Effector memory CD8-positive, alpha-beta T cell (primary cell): ENCODE measurements at places on chromosomes 7 and 10.

GRCh38 chr10:17190602-17191001 lies 10.9 kb downstream of the TRDMT1 start:
- H3K36me3 ChIP-seq, result no peaks in the 10 kb centered on the region
- H3K4me1 ChIP-seq, result peaks cover 18% of the 10 kb centered on the region
- DNase-seq, result no peak
- no peaks in the 10 kb centered on the region for H3K27me3 ChIP-seq
- H3K27ac ChIP-seq, result no peak overlapping the region
- no peak overlapping the region for H3K4me3 ChIP-seq

DNA sequence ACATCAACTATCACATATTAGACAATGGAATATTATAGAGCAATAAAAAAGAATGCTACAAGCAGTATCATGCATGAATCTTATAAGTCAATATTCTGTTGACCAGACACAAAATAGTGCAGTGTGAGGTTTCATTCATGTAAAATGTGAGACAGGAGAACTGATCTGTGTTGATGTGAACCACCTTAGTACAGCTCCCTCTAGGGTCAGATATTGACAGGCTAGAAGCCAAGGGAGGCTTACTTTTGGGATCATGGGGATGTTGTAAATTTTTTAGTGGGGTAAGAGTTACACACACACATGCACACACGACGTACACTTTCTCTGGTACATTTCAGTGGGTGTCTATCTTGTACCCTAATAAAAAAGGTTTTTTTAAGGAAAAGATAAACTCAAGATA lies 231.6 kb upstream of the FOXK1 start:
- H3K27ac ChIP-seq, result no peak overlapping the region
- DNase-seq, result no peak
- H3K36me3 ChIP-seq, result no peaks in the 10 kb centered on the region
- H3K4me1 ChIP-seq, result no peaks in the 10 kb centered on the region
- peaks cover 15% of the 10 kb centered on the region for H3K27me3 ChIP-seq
- H3K4me3 ChIP-seq, result no peak overlapping the region

GRCh38 chr7:133183042-133183794 lies 69.7 kb upstream of the EXOC4 start:
- H3K4me1 ChIP-seq, result no peaks in the 10 kb centered on the region
- no peak overlapping the region for H3K4me3 ChIP-seq
- DNase-seq, result no peak
- H3K27me3 ChIP-seq, result peaks cover 6% of the 10 kb centered on the region
- no peaks in the 10 kb centered on the region for H3K36me3 ChIP-seq

- H3K36me3 ChIP-seq, result peaks cover 2% of the 10 kb centered on the region
- H3K4me1 ChIP-seq, result peaks cover 5% of the 10 kb centered on the region
- H3K4me3 ChIP-seq, result no peak overlapping the region
- DNase-seq, result no peak
- peaks cover 67% of the 10 kb centered on the region for H3K27me3 ChIP-seq
- H3K27ac ChIP-seq, result no peak overlapping the region
Measured at GRCh38 chr10:1454428-1454827, 282.9 kb downstream of the ADARB2 start.

DNA sequence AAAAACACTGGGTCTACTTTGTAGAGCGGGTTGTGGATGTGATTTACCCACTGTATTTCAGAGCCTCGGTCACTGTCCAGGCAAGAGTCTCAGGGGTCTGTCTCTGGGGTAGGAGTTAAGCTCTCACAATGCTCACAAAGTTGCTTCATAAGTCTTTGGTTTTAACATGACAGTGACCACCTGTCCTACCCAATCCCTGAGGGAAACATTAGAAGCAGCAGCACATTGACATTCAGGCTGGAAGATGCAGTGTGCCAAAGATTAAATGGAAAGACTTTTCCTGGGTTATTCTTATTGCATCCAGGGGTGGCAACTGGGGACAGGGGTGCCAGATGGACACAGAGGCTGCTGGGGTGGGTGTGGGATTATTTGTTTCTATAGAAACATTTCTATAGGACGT lies 330.0 kb downstream of the RNLS start:
- H3K4me3 ChIP-seq, result no peak overlapping the region
- no peak overlapping the region for H3K27ac ChIP-seq
- H3K27me3 ChIP-seq, result no peaks in the 10 kb centered on the region
- H3K4me1 ChIP-seq, result no peaks in the 10 kb centered on the region

GRCh38 chr10:74901301-74901700 lies 74.9 kb downstream of the KAT6B start:
- no peak overlapping the region for H3K4me3 ChIP-seq
- no peak overlapping the region for H3K27ac ChIP-seq
- H3K36me3 ChIP-seq, result no peaks in the 10 kb centered on the region
- DNase-seq, result no peak
- peaks cover 39% of the 10 kb centered on the region for H3K4me1 ChIP-seq

DNA sequence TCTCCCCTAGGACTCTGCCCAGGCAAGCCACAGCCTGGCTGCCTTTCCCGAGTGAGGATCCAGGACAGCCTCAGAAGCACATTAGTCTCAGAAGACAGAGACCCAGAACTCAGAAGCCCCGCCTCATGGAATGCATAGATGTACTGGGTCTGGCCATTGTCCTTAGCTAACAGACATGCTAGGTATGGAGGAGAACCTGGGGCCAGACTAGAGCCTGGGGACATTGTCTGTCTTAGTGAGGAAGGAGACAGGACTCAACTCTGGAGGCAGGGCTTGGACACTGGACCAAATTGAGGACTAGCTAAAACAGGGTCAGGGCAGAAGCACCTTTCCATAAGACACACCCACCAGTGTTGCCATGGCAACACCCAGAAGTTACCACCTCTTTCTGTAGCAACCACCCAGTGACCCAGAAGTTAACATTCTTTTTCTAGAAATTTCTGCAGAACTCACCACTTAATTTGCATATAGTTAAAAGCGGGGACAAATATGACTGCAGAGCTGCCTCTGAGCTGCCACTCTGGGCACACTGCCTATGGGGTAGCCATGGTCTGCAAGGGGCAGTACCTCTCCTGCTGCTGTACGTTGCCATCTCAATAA lies 27.5 kb downstream of the TLX1 start:
- H3K4me1 ChIP-seq, result peaks cover 10% of the 10 kb centered on the region
- H3K27ac ChIP-seq, result no peak overlapping the region
- DNase-seq, result no peak
- no peak overlapping the region for H3K4me3 ChIP-seq
- peaks cover 70% of the 10 kb centered on the region for H3K27me3 ChIP-seq
- peaks cover 10% of the 10 kb centered on the region for H3K36me3 ChIP-seq
